ENCODE measurements at places on chromosomes 5 and 9.

DNA sequence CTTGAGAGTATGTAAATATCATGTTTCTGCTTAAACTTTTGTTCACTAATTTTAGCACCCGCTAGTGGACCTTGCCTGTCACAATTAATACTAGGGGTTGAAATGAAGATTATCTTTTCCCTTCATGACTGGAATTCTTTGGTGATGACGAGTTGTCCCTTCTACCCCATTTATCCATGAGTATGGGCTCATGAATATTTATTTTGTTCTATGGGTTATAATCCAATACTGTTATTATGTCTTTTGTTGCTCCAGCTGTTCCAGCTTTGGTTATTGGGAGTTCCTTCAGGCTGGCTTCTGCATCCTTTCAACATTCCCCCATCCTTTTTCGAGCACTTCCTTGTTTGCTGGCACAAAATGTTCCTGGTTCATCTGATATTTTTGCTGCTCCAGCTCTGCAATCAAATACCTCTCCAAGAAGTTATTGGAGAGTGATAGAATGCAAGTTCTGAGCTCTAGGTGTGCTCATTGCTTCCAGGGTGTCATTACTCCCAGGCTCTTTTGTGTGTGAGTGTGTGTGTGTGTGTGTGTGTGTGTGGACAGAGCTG, 19.7 kb upstream of the ARHGEF28 start:
- DNase-seq = no peak

DNA sequence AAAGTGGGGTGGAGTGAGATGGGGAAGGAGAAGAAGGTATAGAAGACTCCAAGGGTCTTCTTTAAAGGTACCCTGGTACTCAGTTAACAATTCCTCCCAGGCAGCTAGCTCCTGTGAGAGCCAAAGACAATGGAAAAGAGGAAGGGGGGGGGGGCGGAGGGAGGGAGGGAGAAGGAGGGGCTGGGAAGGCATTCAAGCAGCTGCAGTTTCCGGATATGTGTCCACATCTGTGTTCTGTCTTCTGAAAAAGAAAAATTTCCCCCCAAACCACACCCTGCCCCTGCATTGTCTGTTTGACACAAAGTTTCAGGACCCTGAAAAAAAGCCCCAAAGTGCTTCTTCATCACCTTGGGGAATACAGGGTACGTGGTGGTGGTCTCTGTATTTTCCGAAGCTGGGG, 11.1 kb downstream of the SPRY4 start:
- DNase-seq = no peak

DNA sequence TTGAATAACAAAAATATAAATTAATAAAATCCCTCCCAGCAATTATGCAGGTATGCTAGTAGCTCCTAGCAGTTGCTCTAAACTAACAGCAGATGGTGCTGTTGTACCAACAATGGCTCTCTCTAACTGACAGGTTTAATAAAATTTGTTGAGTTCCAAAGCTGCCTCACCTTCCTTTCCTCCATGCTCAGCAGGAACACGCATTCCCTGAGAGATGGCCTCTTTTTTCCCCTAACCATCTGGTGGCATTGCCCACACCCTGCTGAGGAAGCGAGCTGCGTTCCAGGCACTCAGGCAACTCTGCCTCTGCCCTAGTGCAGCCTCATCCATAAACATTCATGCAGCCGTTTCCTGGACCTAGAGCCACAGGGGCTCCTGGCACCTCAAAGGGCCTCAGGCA, 106.2 kb downstream of the KLHL3 start:
- no peak for DNase-seq

DNA sequence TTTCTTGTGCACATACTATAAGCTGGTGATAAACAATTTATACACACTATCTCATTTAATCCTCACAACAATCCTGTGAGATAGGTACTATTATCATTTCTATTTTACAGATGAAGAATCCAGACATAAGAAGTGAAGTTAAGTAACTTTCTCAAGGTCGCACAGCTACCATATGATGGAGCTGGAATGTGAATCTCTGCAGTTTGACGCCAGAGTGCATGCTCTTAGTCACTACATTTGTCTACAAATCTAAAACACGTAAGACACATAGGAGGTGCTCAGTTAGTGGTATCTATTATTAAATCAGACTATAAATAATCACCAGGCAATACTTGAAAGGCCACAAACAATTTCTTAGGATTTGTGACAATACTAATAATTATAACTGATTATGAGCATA, 45.0 kb upstream of the CDKN2B start:
- no peak for DNase-seq

- DNase-seq = no peak
Measured at GRCh38 chr9:133429641-133430161, 7.5 kb downstream of the ADAMTS13 start.

DNA sequence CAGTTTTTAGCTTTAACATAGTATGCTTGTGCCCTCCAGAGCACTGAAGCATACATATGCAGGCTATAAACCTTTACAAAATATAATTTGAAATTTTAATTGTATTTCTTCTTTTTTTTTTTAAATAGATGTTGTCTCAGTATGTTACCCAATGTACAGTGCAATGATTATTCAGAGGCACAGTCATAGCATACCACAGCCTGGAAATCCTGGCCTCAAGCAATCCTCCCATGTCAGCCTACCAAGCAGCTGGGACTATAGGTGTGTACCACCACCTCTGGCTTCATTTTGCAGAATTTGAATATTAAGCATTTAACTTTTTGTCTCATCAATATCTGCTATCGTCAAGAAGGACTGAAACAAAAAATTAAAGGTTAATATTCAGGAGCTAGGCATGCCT, 16.9 kb upstream of the ZNF782 start:
- no peak for DNase-seq

DNA sequence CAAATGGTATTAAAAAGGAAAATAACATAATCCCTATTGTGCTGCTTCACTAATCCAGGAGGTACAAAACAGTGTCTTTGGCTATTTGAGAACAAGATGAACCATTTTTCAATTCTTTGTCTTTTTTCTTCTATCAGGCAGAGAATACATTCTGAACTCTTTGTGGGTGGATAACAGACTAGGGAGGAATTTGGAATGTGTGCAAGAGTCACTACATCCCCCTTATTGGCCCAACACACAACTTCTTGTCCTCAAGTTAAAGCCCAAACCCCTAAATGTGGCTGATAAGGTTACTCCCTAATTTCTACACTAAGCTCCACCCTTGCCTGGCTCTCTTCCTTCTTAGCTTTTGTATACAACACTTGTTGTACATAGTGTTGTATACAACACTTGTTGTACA, 342.7 kb upstream of the RFX3 start:
- no peak for DNase-seq

GRCh38 chr5:127083711-127084110, 10.4 kb upstream of the C5orf63 start:
- no peak for DNase-seq

DNA sequence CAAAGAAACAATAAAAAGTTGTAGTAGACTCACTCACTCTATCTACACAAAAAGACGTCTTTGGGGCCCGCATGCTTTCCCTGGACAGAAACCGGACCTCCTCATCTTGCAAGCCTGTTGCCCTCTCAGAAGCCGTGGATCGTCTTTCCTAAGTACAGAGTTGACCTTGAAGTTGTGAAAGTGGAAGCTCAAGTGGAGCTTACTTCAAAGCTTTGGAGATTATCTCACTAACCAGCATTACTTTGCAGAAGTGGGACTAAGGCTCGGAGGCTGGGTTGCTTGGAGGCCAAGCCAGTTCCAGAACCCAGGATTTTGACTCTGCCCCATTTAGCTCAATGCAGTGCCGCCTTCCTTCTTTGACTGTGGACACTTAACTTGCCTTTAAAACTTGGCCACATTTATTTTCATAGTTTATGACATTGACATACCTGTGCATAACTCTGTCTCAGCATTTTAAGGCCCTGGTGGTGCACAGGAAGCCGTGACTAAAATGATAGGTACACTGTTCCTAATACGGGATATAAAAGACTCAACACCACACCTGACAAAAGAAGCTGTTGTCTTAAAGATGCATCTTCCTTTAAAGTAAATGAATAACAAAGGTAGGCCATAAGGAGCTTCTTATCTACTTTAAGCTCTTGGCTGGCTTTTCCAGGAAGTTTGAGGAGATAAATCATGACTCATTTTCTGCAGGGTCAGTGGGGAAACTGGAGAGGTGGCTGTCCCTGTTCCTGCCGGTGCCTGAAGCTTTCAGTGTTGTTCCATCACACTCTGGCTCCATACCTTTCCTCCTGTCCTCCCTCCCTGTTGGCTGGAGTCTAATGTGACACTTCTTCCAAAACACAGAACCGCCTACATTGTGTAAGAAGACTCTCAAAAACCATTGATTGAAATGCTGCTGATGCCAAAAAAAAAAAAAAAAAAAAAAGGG, 10.7 kb downstream of the SLC25A25 start:
- no peak for DNase-seq

Data from NCI-H510A (cell line).